ENCODE measurements at places on chromosomes 6 and 20.

GRCh38 chr20:9134346-9134745 lies 65.5 kb downstream of the PLCB4 start:
- DNase-seq, result no peak

- no peak for DNase-seq
Measured at GRCh38 chr6:121848523-121849255, 413.2 kb downstream of the GJA1 start.

GRCh38 chr6:89434954-89435353 lies 2.0 kb downstream of the ANKRD6 start:
- DNase-seq, result no peak

GRCh38 chr6:157184202-157185015 lies 138.9 kb downstream of the TMEM242 start:
- DNase-seq, result peak; percentile 74

- DNase-seq, result no peak
Measured at GRCh38 chr6:130575557-130575956, 209.7 kb downstream of the TMEM200A start.

Data from WERI-Rb-1 (cell line).